ENCODE measurements at places on chromosomes 5 and 9.

DNA sequence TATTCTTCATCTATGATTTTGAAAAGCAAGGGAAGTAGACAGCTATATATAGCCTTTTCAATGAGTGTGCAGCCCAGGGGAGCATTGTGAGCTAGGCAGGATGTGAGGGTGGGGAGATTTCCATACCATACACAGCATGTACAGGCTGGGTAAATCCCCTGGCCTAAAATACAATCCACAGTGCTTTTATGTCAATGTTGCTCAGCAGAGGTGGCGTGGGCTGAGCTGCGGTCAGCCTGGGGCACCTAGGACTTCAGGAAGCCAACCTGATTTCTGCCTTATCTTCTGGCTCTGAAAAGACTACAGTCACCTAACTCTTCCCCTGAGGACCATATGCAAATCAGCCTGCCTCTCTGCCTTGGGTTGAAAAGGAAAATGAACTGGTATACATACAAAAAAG, 6.3 kb upstream of the GARIN3 start:
- peak; percentile 72 for DNase-seq

DNA sequence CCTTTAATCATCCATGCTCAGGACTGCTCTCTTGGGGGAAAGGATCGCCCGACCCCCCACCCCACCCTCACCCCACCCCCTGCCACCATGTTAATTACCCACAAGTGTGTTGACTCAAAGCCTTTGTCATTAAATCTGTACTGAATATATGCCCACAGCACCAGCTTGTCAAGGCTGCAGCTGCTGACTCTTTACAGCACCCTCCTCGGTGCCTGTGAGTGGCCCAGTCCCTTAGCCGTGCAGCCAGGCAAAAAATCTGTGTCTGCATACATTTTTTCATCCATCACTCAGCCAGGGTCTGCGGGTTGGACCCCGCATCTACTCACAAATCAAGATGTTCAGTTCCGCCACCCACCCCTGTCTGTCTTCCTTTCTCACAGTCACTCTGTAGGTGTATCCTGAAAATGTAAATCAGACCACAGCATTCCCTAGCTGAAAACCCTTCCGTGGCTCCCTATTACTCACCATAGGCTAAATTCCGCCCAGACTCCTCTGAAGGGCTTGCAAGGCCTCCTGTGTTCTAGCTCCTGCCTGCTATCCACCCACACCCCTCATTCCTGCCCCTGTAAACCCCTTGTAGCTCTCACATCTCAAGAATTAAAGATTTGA, 53.7 kb upstream of the KCNIP1 start:
- DNase-seq = no peak

GRCh38 chr9:114827641-114828302, 21.9 kb upstream of the TNFSF15 start:
- DNase-seq = no peak

GRCh38 chr5:36373527-36374086, 71.9 kb upstream of the RANBP3L start:
- no peak for DNase-seq

DNA sequence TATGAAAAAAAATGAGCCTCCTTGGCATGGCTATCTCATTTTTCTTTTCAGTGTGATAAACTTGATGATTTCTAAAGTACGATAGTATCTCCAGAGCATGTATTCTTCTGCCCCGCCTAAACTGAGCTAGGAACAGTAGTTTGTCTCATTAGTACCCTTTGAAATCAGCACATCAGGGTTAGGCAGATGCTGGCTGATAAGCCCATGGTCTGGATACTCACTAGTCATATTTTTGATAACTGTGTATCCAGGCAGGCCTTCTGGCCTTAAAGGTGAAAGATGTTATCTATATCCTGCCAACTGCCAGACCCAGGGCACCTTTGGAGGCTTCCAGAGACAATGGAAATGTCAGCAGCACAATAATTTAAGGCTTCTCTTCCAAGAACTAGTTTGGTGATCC, 103.8 kb downstream of the GIN1 start:
- no peak for DNase-seq

DNA sequence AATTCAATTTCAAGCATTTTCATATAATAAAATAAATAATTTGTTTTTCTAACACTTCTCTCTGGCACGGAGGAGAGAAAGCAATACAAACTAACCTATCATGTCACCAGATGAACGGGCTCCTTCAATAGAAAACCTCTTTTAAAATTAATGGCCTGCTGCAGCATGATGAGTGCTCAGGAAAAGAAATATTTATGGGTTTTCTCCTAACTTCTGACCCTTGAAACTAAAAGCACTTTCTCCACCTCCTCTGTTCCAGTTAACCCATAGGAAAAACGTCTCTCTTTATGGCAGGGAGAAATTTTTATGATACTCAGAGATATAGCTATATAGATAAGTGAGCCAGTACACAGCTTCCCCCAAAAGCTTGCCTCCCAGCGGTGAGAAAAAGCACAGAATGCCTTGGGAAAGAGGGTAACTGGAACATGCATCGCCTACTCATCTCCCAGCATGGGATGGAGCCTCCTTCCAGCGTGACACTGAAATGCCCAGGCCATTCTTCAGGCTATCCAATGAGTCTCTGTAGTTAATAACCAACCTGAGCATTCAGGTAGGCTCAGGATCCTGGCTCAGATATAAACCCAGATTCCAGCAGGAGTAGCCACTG, 963.0 kb upstream of the DMAC1 start:
- DNase-seq = no peak

Data from stimulated activated CD4-positive, alpha-beta T cell treated with anti-CD3 and anti-CD28 coated beads, Interleukin-15, amount 100 ng/mL, for 1 hour (primary cell).